ENCODE measurements at places on chromosomes 7 and 10.

DNA sequence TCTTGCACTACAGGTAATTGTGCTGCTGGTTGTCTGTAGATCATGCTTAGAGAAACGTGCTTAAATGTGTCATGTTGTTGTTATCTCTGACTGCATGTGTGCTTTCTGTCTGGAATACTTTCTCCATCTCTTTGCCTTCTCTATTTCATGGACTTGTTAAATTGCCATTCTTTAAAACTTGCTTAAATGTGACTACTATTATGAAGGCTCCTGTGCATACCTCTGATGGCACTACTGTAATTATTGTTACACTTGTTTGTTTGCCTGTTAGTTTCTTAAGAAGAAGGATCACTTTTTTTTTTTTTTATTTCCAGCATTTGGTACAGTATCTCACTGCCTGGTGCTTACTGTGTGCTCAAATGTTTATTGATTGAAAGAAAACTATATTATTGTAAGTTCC is 41.6 kb downstream of the KMT2E start:
- DNase-seq = no peak

- DNase-seq = no peak
These were observed 357.8 kb upstream of the RNF32 start for GRCh38 chr7:156282816-156283215.

DNA sequence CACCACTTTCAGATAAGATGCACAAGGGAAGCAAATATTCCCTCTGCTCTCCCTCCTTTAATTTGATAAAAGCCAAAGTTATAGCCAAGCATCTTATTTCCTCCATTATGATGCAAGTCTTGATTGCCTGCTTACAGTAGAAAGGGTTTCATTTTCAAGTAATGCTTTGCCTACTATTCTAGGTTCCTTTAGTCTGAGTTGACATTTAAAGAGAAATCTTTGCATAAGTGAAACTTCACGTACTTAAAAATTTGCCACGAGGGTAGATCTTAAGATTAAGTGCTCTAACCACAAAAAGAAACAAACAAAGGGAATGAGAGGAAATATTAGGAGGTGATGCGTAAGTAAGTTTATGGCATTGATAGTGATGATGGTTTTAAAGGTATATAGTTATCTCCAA is 78.1 kb upstream of the VWDE start:
- no peak for DNase-seq

DNA sequence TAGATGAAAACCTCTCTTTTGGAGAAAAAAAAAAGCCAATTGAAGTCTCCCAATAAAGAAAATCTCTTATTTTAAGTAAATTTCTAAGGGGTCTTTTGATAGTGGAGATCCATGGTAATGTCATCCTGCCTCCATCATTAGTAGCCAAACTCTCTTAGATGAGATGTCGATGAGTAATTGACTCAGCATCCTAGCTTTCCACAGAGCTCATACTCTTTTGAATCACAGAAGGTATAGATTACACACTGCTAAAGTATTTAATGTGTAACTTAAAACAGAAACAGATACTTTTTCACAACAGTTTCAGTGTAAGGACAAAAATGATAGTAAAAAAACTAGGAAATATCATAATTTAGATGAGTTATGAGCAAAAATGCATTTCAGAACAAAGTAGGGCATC is 19.4 kb downstream of the MAGI2 start:
- DNase-seq = no peak

DNA sequence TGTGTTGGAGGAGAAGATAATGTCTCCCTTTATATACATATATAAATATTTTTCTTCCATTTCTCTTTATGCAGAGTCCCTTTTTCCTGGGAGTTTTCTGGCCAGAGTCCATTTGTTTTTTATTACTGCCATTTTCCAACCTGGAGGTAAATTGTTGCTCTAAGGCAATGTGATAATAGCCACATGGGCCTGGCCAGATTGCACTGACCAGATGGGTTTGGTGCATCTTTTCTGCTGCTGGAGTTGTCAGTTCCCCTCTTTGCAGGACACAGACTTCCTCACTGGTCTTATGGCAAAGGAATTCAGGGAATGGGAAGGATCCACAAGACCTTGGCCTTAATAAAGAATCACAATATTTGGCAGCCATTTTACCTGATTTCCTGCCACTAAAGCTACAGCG is 254.9 kb downstream of the SORCS3 start:
- DNase-seq = no peak

DNA sequence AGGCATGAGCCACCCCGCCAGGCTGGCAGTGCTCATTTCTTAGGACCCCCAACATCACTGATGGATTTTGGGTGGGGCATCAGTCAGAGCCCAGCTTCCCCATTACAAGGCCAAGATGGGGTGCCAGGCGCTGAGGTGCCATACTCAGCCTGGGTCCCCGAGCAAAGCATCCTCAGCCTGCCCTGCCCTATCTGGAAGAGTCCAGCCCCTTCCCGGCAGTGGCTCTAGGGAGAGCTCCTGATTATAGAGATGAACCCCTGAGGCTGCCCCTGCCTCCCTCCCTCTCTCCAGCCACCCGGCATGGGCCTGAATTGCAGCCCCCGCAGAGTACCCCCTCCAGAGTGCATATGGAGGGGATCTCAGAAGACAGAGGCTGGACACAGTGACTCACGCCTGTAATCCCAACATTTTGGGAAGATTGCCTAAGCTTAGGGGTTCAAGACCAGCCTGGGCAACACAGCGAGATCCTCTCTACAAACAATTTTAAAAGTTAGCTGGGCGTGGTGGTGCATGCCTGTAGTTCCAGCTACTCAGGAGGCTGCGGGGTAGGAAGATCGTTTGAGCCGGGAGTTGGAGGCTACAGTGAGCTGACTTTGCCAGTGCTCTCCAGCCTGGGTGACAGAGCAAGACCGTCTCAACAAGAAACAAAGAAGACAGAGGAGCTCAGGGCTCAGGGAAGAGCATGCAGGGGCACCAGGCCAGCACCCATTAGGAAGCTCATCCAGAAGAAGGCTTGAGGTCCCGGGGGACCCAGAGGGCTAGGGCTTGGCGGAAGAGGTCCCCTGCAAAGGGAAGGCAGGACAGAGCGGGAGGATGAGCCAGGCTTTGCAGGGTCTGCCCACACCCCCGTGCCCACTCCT is 13.3 kb downstream of the LAT2 start:
- no peak for DNase-seq

DNA sequence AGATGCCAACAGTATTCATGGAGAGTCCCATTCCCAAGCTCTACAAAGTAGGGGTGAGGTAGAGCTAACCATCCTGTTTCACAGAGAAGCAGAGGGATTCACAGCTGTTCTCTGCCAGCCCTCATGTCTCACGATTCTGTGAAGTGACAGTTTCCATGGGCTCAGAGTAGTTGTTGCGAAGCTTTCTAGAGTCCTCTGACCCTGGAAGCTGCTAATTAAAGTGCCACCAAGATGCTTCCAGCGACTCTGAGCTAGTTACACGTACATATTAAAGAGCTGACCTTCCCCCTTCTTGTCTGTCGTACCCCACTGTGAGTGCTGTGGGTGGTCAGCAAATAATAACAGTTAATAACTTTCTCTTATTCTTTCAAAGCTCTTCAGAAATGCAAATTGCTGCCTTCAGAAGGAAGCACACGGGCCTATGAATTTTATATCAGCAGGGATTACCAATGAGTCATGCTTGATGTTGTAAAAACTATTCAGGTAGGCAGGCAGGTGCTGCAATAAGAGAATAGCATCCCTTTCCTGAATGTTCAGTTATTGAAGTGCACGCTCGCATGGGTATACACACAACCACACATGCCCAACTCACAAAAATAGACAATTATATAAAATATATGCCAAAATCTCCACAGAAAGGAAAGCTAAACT is 34.1 kb downstream of the DNAJB9 start:
- DNase-seq = no peak

- no peak for DNase-seq
These were observed 281.3 kb downstream of the GPR158 start for GRCh38 chr10:25455980-25456567.

- no peak for DNase-seq
These were observed 48.8 kb downstream of the SH3PXD2A start for GRCh38 chr10:103806395-103807187.

DNA sequence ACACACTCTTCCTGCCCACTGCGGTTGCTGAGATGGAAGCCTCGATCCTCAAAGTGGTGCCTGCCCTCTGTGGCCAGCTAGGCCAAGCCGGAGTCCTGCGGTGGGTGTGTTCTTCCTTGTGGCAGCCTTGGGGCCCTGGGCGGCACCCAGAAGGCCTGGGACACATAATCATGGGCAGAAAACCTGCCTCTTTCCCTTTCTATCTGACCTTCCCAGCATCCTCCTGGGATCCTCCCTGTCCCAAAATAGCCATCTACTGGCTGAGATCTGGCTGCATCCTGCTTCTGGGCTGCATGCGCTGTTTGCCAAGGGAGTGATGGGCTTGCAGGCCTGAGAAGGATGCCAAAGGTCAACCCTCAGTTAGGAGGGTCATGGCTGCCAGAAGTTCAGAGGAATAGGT is 23.9 kb downstream of the COL13A1 start:
- DNase-seq = no peak

- DNase-seq = no peak
These were observed 6.1 kb upstream of the VGF start for GRCh38 chr7:101171442-101171837.

DNA sequence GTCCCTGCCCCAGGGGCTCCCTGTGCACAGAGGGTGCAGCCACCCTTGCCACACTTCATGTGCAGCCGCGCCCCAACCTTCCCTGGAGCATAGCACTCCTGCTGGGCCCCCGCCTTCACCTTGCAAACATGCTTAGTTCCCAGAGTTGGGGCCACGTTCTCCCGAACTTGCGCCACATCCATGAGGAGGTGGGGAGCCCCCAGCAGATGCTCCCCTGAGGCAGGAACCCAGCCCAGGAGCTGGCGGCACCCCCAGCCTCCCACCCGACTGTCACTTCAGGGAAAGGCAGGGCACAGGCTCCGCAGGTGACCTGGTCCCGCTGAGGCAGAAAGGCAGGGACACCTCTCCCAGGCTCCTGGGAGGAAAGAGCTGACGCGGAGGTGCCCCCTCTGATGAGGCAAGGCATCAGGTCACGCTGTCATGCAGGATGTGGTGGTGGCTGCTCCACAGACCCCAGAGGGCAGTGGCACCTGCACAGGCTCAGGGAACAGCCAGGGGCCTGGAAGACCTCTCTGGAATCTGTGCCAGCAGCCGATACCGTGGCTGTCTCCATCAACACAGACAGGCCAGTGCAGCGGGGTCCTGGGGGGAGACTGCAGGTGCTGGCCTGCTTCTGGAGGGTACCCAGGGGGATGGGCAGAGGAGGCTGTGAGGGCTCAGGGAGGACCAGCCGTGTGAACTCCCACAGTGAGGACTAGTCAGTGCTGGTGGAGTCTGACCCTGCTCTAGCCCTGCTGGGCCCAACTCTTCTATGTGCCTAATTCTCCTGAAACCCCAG is 221.3 kb downstream of the MAD1L1 start:
- DNase-seq = no peak

DNA sequence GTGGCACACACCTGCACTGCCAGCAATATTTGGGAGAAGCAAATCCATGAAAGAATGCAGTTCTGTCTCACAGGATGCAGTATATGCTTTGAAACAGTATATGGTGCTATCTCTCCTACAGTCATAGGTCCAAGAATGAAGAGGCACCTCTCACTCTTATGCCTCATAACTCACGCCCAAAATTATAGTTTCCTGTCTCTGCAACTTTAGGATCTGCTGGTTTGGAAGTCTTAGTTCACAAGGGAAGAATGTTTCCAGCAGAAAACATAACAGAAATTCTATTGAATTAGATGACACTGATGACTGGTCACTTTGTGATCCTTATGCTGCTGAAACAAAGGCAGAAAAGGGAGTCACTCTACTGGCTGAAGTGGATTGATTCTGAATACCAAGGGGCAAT is 5.7 kb downstream of the C10orf67 start:
- no peak for DNase-seq

DNA sequence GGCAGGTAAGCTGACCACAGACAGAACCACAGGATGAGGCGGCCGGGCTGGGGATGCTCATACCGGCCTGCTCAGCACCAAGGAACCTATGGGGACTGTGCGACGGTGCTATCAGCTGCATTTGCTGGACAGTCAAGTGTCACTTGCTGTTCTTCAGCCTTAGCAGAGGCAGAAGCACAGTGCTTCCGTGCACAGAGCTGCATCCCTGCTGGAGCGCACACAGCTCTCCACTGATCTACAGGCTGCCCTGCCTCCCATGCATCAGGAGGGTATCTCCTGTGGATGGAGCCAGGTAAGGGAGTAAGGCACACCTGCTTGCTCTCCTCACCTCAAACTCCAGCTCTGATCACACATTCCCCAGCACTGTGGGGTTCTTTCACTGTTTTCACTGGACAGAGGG is 97.5 kb downstream of the TNS3 start:
- DNase-seq = no peak

GRCh38 chr7:129698516-129699418 is 87.2 kb downstream of the NRF1 start:
- DNase-seq = no peak

DNA sequence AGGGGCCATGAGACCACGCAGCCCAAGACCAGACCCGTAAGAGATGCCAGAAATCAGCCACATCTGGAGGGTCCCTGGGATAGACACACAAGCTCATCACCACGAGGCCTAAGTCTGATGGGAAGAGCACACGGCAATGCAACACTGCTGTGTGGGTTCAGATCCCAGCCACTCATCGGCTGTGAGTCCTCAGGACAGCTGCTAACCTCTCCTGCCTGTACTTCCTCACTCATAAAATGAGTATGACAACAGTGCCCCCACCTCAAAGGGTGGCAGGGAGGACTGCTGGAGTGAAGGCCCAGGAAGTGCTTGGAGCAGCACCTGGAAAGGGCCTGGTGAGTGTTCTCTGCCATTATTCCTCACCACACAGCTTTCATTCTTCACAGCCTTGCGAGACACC is 60.9 kb downstream of the MAD1L1 start:
- no peak for DNase-seq

DNA sequence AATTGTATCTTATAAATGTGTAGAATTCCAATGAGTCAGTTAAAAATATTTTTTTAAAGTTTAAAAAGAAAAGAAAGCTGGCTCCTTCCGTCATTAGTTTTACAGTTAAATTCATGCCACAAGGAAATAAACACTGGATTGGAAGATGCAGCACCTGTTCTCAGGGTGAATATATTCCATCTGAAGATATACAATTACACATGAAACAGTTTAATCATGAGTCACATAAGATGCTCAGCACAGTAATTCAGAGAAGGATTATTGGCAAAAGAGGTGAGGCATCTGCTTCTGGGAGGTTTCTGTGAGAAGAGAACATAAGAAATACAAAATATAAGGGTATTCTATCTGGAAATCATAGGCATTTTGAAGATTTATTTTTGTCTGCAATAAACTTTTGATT is 376.5 kb upstream of the SORCS1 start:
- no peak for DNase-seq

DNA sequence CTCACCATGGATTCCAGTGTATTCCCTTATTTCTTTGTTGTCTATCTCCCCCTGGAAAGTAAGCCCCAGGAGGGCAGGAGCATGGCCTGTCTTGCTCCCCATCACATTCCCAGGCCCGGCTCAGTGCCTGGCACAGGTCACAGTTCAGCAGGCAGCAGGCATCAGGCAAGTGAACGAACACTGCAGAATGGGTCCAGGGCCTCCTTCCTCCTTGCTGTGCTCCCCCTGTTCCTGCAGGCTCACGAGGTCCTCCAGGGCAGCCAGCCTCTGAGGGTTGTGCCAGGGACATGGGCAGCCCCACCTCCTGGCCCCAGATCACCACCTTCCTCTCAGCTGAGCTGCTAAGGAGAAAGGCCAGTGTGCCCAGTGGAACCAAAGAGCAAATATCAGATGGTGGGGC is 41.8 kb downstream of the PDLIM1 start:
- DNase-seq = no peak

Data from left renal pelvis (tissue), 4 donors.